ENCODE measurements at places on chromosomes 5 and 9.

DNA sequence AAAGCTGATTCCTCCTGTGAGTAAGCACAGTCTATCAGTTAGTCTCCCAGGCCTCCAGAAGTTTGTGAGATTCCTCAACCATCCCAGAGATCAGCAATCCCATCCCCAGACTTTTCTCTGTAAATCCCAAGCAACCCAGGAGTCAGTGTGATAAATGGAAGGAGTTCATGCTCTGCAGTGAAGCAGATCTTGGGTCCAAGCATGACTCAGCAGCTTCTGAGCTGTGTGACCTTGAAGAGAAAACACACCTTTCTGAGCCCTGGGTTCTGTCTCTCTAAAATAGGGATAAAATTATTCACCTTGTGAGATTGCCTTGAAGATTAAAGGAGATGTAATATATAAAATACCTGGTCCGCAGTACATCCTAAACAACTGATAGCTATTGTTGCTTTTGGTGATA lies 318.7 kb downstream of the ASTN2 start:
- no peak for DNase-seq

- no peak for DNase-seq
These were observed 71.2 kb downstream of the MARCHF3 start for GRCh38 chr5:126959188-126959587.

DNA sequence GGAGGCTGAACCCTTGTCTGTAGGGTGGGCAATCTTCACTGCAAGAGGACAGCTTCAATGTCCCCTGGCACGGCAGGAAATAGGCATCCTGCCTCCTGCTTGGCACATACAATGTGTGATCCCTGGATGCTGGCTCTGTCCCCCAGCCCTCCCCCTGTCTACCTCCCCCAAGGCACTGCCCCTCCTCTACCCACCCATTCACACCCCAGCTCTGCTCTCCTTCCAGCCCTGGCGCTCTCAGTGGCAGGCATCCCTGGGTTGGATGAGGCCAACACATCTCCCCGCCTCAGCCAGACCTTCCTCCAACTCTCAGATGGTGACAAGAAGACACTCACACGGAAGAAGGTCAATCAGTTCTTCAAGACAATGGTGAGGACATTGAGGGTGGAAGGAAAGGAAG lies 24.1 kb upstream of the FOXI1 start:
- no peak for DNase-seq

- DNase-seq: peak; percentile 50
These were observed 233.6 kb upstream of the SLC24A2 start for GRCh38 chr9:20022410-20022809.

DNA sequence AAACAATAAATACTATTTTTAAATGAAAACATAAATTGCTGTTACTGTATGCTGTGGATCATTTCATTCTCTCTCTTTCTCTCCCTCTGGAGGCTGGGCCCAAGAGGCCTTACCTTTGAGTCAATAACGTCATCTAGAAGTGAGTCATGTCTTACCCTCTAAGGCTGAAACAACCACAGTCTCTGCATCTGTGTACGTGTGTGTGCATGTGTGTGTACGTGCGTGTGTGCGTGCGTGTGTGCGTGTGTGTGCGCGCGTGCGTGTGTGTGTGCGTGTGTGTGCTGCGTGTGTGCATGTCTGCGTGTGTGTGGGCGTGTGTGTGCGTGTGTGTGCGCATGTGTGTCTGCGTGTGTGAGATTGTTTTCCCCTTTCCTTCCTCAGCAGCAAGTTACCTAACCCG lies 13.6 kb upstream of the IL17B start:
- peak; percentile 63 for DNase-seq

GRCh38 chr5:76819851-76820525 lies 1.2 kb downstream of the F2RL1 start:
- no peak for DNase-seq

DNA sequence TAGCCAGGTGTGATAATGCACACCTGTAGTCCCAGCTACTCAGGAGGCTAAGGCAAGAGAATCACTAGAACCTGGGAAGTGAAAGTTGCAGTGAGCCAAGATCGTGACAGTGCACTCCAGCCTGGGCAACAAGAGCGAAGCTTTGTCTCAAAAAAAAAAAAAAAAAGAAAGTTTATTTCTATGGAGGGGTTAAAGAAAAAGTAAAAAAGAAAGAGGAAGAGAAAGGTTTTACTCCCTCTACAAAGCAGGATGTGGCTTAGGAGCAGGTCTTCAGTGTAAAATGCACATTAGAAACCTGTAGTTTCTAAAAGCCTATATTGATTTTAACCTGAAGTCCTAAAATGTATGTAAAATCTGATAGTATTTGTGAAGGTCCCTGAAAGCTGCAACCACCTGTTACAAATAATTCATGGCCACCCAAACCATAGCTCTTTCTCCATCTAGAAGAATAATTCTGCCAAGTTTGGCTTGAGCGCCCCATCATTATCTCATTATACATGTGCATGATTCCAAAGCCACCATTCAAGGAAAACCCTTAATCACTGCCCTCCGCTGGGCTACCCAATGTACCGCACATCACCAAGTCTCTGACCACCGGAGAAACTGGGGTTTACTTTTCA lies 3.4 kb downstream of the FNBP1 start:
- no peak for DNase-seq

- no peak for DNase-seq
These were observed 71.3 kb downstream of the KDM4C start for GRCh38 chr9:6829027-6829426.

- DNase-seq: no peak
These were observed 126.4 kb downstream of the ADAMTS6 start for GRCh38 chr5:65355301-65355700.

DNA sequence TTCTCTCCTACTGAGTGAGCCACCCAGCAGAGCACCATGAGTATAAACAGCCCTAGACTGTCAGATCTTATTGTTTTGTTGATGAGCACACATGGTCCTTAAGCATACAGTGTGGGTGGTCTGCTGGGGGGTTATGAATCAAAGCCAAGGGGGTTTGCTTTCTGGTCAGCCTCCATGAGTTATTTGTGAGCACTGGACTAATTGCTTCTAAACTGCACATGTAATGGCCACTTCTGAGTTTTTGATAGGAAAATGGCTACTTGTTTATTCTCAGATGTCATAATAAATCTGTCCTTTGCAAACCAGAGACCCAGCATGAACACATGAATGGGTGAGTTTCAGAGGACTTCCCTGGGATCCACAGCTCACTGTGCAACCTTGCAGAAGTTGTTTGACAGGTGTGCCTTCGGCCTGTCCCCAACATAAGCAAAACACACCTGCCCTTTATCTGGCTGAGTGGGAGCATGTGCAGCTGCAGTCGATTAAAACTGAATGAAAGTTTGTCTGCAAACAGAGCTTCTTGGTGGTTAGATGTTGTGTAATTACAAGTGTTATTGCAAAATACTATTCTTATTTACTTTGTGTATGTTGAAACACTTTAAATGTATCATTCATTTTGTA lies 35.9 kb downstream of the MAMDC2 start:
- DNase-seq: no peak

DNA sequence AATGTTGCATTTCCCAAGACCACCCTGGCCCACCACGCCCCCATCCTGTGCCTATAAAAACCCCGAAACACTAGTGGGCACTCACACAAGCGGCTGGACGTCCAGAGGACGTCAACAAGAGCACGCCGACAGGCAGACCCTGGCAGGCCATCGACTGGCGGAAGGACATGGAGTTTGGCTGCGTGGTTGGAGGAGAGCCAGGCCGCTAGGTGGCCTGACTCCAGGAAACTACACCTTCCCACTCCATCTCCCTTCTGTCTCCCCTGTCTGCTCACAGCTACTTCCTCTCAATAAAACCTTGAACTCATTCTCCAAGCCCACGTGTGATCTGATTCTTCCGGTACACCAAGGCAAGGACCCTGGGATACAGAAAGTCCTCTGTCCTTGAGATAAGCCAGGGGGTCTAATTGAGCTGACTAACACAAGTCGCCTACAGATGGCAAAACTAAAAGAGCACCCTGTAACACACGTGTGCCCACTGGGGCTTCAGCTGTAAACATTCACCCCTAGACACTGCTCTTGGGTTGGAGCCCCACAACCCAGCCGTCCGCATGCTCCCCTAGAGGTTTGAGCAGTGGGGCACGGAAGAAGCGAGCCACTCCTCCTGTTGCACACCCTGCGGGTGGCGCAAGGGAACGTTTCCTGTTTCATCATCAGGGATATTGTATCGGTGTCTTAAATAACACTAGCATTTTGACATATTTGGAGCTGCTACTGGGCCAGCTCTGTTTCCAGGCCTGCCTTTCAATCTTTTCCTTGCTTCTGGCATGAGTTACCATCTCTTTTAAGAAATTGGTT lies 54.5 kb upstream of the TAF11L2 start:
- DNase-seq: no peak

Data from RCC 7860 (cell line).